Activated T-cell treated with anti-CD3 and anti-CD28 coated beads, Interleukin-2, amount 50 U/mL, for 48 hours (primary cell): ENCODE measurements at places on chromosomes 7 and 10.

DNA sequence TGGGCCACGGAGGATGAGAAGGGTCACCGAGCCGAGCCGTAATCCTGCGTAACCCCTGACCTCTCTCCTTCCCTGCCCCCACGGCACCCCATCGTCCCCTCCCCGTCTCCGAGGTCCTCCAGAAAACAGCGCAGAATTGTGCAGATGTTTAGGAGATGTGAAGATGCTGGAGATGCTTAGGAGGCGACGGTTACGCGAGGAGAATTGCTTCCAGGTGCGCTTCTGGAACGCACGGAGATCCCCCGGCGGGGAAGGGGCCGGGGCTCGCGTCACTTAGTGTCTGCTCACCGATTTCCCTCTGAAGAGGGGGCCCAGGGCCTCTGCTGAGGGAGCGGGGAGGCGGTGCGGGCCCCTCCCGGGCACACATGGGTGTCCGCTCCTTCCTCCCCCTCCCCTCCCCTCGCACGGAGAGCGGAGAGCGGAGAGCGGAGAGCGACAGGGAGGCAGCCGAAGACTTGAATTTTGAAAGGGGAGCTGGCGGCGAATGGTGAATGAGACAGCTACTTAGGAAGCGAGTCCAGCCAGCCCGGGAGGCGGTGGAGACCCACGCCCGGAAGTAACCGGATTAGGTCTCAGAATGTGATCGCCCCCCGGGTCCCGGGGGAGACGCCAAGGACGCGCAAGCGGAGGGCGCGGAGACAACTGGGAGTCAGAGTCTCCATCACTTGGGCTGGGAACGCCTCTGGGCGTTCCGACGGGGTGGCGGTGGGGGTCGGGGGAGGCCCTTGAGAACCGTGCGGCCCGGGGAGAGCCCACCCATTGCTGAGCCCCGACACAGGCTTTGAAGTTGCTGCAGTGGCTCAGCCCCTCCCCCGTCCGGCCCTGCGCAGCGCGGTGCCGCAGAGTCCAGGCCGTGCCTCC, 8.7 kb upstream of the EN2 start:
- DNase-seq: no peak

GRCh38 chr7:45239486-45239885, 81.9 kb downstream of the RAMP3 start:
- no peak for DNase-seq

- DNase-seq: no peak
Measured at GRCh38 chr10:23363793-23364135, 19.2 kb upstream of the C10orf67 start.

GRCh38 chr7:150367677-150368095, 936 bp upstream of the REPIN1 start:
- no peak for DNase-seq

GRCh38 chr10:86599729-86600128, 54.6 kb upstream of the OPN4 start:
- DNase-seq: no peak

DNA sequence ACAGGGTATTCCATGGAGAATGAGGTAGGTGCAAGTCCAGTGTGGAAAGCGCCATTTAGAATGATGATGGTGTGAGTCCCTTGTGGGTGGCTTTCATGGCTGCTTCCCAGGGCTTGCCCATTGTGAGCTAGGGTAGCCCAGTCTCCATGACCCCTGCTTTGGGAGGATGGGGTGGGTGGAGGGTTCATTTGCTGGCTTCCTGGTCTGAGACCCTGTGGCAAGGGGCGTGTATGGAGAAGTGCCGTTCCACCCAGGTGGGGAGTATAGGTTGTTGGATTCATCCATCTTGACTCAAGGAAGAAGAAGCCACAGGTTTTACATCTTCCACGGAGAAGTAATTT, 27.7 kb downstream of the CCM2 start:
- DNase-seq: no peak

- no peak for DNase-seq
Measured at GRCh38 chr10:124175701-124176348, 82.4 kb upstream of the CHST15 start.

DNA sequence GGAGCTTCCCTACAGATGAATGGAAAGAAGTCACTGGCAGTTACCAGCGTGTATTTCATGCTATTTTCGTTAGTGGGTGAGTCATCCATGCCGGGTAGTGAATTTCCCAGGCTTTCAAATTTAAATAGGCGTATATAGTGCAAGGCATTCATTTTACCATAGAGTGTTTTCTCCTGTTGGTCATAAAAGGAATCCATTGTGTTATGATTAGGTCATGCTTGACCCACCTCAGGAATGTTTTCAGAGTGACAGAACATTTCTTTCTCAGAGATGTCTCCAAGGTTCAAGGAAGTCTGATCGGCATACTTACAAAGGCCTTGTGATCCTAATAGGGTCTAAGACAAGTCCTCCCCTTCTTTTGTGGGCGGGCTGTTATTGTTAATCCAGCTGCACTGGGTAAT, 110.7 kb downstream of the AKR1D1 start:
- DNase-seq: no peak

- no peak for DNase-seq
Measured at GRCh38 chr7:13091974-13092707, 404.7 kb downstream of the ARL4A start.

DNA sequence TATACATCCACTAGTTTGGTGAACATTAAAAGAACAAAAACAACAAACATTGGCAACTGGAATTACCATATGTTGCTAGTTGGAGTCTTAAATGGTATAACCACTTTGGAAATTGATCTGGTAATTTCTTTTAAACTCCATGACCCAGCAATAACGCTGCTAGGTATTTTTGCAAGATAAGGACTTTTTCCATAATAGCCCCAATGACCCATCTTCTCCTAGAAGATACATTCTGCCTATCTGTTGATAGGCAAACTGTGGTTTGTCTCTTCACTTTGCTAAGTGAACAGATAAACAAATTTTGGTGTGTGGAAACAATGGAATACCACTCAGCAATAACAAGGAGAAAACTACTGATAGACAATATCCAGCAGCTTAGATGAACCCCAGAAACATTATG, 30.6 kb upstream of the MTURN start:
- no peak for DNase-seq
